ENCODE measurements at places on chromosomes 6 and 20.

DNA sequence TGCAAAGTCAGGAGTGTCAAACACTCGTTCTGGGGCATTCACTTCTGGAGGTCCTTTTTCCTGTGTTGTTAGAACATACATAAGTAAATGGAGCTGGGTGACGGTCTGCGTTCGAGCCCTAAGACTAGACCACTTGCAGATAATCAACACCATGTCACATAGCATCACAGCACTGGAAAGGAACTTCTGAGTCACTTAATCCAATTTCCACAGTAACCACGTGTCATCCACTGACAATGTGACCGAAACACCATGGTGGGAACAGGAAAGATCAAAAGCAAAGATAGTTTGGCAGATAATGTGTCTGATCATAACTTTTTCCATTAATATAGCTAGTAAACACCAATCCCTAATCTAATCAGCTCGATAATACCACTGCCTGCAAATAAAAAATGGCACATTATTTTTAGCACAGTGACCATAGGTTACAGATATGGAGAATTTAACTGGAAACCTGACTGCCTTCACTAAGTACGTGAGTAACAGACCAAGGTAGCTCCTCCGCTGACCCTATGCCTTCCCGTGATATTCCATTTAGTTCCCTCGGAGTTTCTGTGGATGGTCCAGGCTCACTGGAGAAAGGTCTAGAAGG, 34.8 kb downstream of the WRNIP1 start:
- DNase-seq: no peak

GRCh38 chr6:52013035-52013434, 74.4 kb downstream of the PKHD1 start:
- DNase-seq: no peak

- DNase-seq: no peak
Measured at GRCh38 chr6:99602520-99603420, 3.9 kb upstream of the PRDM13 start.

DNA sequence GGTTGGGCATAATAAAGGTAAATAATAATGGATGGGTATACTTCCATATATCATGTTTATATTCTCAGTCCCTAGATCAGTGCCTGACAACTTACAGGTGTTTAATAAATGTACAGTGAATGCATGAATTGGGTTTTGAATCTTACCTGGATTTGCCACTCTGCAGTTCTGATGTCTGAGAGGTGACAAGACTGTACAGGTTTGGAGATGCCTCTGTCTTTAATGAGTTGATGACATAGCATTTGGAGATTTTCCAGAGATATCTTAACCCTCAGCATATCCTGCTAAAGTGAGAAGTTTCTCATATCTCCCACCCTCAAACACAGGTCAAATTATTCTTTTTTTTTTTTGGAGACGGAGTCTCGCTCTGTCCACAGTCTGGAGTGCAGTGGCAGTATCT, 2.2 kb downstream of the ANKS1A start:
- no peak for DNase-seq

GRCh38 chr6:43261198-43261597, 17.9 kb downstream of the TTBK1 start:
- DNase-seq: no peak

- peak; percentile 96 for DNase-seq
Measured at GRCh38 chr6:31729979-31730630, 1.0 kb upstream of the DDAH2 start.

DNA sequence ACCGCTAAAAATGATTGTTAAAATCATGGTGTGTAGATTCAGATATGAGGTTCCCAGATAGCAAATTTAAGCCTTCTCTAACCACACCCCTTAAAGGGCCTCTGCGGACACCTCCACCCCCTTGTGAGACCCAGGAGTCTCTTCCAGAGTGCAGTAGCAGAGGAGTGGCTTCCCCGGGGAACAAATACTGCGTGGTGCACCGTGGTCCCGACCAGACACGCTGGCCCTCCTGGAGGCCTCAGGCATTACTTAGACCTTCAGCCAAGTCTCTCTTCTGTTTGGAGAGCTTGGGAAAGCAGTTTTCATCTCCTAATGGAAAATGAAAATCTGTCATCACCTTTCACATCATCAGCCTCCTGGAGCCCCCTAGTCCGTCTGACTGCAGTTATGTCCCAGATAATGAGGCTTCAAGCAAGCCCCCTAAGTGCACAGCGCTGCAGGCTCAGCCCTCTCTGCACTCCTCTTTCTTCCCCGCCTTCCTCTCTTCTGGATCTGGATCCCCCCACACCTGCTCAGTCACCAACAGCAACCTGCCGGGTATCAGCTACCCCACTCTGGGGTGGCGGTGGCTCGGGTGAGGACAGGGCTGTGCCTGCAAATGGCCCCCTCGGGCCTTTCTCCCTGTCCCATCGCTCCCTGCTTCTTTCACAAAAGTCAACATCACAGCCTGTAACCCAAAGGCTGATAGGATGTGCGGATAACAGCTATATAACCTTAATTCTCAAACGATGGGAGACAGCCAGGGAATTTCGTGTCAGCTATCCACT, 58.8 kb upstream of the TAGAP start:
- DNase-seq: no peak

Data from left hindlimb (tissue), 1 donor.